ENCODE measurements at places on chromosomes 2 and 18. TPM values are rescaled to one million over a fixed set of nuclear protein-coding genes. Genes with fewer than 3 reads are reported as not detected.

DNA sequence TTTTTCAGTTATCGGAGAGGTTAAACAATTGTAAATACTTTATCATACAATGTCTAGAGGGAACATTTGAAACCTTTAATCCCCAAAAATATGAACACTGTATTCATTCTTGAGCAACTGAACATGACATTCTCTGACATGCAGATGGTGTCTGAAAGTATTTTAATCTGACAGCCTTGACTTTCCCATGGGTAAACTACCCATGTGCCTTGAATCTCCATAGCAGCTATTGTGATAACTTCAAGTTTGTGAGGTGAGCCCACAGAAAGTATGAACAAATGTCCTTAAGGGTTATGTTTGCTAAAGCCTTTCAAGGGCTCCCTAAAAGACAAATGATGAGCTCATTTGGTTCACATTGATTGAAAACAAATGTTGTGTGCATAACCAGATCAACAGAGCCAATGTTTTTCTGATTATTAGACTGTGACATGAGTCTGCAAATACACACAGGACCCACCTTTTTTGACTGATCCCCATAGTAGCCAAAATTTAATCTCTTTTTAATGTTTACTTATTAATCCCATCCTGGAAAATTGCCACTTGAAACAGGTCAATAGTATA, 1326.0 kb downstream of the LRP1B start:
- no peak overlapping the region for H3K27ac ChIP-seq
- H3K4me1 ChIP-seq, result no peaks in the 10 kb centered on the region
- H3K27me3 ChIP-seq, result no peaks in the 10 kb centered on the region
- no peak overlapping the region for H3K4me3 ChIP-seq
- DNase-seq, result no peak

- H3K36me3 ChIP-seq, result no peaks in the 10 kb centered on the region
- H3K4me3 ChIP-seq, result no peak overlapping the region
- no peak overlapping the region for H3K27ac ChIP-seq
- H3K4me1 ChIP-seq, result no peaks in the 10 kb centered on the region
Measured at GRCh38 chr18:570256-570655, 9.9 kb upstream of the CETN1 start.

FEV gene
- 0.13 TPM for total RNA-seq

SRD5A2 gene
- 0.30 TPM for total RNA-seq

RAX gene
- total RNA-seq, result not detected

Data from ovary (tissue), 10 donors.